Stimulated activated CD4-positive, alpha-beta T cell treated with anti-CD3 and anti-CD28 coated beads, Interleukin-12 subunit alpha, Interleukin-12 subunit beta, amount 100 ng/mL, for 48 hours (primary cell): ENCODE measurements at places on chromosomes 16 and 17.

GRCh38 chr17:33109336-33110072, 117.9 kb downstream of the SPACA3 start:
- DNase-seq = no peak

DNA sequence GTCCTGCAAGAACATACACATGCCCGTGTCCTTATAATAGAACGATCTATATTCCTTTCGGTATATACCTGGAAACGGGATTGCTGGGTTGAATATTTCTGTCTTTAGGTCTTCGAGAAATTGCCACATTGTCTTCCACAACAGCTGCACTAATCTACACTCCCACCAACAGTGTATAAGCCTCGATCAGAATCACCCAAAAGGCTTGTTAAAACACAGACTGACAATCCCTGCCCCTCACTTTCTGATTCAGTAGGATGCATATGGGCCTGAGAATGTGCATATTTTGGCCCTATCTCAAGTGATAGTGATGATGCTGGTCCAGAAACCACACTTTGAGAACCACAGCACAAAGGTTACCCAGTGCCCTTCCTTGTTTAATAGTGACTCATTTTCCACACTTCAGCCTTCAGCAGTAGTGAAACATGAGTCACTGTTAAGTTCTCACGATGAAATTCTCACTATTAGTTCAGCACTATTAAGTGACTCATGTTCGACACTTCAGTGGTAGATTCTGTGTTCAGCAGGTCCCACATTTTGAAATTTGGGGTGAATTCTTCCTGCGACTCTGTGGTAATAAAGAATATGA, 215.6 kb downstream of the GRIN2A start:
- DNase-seq = no peak

DNA sequence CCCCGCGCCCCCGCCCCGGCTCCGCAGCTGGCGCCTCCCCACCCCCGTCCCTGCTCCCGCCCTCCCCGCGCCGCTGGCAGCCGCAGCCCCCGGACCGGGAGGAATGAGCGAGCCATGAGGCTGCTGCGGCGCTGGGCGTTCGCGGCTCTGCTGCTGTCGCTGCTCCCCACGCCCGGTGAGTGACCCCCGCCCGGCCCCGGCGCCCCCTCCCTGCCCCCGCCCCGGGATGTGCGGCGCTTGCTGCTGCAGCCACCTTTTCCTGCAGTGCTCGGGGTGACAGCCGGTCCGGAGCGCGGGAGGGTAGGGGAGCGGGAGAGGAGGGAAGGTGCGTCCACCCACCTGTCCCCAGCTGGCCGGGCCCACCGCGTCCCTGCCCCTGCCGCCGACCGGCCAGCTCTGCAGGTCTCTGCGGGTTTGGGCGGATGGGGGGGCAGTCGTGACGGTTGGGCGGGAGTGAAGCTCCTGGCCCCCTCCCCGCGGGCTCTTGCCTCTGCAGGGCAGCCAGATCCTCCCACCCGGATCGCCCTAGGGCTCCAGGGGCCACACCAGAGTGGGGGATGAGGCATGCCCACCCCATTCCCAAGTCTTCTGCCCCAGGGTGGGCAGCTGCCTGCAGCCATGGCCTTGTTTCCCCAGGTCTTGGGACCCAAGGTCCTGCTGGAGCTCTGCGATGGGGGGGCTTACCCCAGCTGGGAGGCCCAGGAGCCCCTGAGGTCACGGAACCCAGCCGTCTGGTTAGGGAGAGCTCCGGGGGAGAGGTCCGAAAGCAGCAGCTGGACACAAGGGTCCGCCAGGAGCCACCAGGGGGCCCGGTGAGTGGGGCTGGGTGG, 513 bp downstream of the ADAM11 start:
- DNase-seq = no peak

- peak; percentile 15 for DNase-seq
Observed at GRCh38 chr17:76384987-76385891, 830 bp downstream of the SPHK1 start.

DNA sequence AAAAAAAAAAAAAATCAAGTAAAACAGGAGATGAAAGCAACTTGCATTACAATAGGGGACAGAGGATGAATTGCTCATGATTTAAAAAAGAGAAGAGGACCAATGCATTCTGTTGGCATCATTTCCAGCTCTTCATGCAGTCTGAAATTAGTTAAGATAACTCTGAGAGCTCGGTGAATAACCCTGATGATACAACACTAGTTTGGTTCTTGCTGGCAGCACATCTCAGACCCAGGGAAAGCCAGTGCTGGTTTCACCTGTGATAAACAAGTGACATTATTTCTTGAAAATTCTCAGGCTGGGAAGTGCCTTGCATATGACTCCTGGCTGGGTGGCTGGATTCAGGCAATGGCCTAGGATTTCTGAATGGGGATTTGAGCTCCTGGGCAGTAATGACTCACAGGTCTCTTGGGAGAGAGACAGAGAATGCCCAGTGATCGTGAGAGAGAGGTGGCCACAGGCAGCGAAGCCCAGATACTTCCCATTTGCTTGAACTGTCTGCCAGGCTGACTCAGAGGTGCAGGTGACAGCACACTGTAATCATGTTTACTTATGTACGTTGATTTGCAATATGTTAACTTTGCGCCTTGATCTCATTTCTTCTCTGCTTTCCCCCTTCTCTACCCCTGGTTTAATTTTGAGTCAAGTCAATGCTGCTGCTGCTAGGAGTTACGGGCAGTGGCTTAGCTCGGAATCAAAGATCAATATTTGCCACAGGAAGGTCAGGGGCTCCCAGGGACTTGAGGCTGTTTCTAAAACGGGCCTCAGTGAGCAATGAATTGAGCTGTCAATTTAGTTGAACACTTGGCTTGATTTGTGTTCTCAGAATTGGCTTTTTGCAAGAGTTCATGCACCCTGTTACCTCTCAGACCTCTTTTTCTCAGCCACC, 27.1 kb downstream of the ARSG start:
- DNase-seq = no peak

DNA sequence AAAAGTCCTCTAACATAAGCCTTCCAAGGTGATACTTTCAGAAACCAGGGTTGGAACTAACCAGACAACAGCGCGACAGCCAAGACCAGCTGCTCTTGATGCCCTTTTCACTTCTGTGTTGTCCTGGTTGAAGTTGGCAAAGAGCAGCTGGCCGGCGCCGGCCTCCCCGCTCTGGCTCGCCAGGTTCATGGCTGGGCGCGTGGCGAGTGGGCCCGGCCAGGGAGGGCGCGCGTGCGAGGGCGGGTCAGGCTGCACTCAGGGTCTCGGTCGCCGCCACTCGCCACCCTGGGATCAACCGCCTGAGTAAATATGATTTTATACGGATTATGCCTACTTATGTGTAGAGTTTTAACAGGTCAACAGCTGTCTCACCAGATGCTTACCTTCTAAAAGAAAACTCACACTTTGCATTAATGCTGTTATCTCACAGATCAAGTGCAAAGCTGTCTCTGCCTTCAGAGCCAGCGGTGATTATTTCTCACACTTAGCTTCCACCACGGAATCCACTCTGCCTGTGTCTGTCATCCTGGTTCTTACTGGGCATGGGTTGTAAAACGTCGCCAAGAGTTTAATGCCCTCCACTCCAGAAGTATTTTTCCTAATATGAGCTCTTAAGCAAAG, 13.5 kb downstream of the KCTD2 start:
- no peak for DNase-seq

GRCh38 chr17:70238646-70239045, 69.3 kb downstream of the KCNJ2 start:
- DNase-seq = no peak

DNA sequence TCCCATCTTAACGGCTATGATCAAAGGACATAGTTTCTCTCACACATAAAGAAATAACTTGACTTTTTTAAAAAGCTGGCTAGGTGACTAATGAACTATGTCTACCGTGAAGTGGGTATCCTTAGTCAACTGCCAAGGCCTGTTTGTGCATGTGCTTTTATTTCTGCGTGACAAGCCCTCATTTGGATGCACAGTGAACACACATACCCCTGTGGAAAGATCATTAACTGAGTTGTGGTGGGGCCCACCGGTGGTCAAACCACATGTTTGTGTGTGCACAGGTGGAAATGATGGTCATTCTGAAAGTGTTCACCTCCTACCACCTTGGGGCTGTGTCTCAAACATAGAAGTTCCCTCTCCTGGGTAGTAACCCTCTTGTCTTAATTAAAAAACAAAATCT, 256.1 kb upstream of the SALL1 start:
- DNase-seq = no peak

- no peak for DNase-seq
Observed at GRCh38 chr17:27609611-27610303, 21.2 kb upstream of the LGALS9 start.

DNA sequence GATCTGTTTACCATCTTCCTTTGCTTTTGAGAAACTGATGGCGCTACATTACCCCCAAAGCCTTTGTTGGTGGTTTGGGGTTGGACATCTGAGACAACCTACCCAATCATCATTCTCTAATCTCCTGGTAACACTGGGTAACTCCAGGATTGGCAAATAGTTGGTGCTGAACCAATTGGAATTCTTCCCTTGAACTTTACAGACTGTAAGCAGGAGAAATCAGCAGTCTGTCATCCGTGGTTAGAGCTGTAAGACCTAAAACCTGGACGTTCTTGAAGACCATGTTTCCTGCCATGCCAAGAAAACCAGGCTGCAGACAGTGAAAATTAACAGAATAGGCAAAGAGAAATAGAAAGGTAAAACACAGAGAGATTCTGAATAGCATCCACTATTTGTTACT, 398.8 kb upstream of the SALL1 start:
- no peak for DNase-seq

GRCh38 chr17:72446525-72447250, 325.9 kb downstream of the SOX9 start:
- no peak for DNase-seq

DNA sequence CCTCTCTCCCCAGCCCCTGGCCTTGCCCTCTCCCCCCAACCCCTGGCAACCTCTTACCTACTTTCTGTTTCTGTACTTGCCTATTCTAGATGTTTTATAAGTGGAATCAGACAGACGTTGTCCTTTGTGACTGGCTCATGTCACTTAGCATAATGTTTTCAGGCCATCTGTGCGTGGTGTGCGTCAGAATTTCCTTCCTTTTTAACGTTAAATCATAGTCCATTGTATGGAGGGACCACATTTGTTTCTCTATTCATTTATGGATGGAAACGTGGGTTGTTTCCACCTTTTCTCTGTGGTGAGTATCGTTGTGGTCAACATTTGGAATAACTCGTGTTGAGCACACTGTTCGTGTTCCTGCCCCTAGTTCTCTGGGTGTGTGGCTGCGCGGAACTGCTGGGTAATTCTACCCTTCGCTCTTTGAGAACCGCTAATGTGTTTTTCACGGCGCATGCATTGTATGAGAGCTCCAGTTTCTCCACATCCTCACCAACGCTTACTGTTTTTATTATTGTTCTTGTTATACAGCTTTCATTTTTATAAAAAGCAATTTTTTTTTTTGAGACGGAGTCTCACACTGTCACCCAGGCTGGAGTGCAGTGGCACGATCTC, 26.3 kb downstream of the ACTG1 start:
- no peak for DNase-seq

DNA sequence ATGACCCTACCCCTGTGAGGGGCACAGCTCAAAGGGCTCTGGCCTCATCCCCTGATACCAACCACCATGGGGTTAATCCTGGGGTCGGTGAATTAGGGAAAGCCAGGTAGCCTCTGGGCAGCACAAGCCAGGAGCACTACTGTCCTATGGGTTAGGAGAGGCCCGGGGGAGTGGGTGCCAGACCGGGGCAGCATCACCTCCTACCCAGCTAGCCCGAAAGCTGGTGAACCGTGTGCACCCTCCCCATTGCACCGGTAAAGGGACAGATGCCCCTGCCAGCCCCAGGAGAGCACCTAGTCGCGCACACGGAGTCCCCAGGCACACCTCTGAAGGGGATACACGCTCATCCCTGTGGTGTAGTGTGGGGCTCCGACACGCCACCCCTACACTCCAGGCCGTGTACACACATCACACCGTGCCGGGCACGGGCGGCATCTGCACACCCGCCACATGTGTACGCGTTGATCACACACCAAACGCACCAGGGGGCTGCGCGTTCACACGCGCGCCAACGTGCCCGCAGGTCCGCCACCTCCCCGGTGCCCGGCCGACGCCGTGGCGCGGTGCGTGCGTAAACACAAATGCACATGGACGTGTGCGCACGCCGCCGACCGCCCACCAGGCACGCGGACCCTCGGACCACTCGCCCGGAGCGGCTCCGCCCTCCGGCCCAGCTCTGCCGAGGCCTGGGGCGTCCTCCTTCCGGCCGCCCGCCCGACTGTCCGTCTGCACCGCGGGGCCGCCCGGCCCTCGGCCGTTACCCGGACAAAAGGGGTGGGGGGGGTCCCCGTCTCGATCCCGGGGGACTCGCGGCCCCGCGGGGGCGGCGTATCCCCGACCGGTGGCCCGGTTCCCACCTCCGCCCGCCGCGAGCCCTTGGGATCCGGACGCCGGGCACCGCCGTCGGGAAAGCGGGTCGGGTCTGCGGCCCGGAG, 785 bp downstream of the UBALD1 start:
- DNase-seq = no peak

DNA sequence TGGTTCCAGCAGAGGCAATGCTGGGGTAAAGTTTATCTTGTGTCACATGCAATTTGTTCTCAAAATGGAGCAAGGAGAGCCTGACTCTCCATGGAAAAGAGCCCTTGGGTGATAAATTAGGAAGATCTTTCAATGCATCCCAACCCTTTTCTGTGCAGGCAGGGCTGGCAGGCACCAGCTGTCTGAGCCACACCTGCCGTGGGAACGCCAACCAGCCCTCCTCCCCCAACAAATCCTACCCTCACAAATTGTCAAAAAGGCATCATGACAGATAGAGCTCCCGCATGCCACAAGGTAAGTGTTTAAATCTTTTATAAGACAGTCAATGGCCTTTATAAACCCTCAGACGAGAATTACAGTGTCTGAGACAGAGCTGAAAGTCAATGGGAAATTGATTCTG, 418.5 kb upstream of the CDH5 start:
- no peak for DNase-seq

DNA sequence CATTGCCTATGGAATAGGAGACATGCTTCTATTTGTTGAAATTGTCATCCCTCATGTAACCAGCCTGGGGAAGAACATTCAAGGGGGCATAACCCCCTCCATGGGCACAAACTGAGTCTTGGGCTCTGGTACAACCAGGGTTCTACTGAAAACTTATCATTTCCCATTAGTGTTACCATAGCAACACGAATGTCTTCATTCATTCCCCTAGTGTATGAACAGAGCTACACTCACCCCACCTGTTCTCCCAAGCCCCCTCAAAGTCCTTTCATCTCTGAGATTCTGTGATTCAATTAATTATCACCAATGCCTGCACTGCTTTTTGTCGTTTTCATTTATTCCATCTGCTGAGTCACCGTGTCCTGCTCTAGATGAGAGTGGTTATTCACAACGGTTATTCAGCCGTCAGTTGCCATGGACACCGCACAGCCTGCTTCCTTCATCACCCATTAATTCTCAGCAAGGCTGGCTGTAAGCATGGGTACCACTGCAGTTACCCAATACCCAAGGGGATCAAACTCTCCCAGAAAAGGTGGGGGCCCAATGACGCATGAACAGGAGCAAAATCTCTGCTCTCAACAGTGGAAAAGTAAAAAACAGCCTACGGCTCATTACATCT, 1.6 kb upstream of the GAST start:
- DNase-seq = no peak

DNA sequence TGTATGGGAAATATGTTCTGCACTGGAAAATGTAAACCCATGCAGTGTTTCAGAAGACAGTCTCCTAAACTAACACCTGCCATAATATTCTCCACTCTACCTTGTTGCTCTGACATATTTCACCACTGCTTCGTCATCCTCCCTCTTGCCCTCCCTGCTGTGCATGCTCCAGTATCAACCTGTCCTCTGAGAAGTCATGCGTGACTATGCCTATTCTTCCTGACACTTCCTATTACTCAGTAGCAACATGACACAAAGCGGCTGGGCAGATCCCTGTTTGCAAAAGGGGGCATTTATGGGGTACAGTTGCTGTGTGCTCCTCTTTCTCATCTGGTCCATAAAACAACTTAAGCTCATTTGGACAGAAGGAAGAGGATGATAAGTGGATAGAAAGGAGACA, 805.6 kb upstream of the EEF2KMT start:
- DNase-seq = no peak
